ENCODE measurements at places on chromosomes 12 and 14. TPM values are rescaled to one million over a fixed set of nuclear protein-coding genes. Genes with fewer than 3 reads are reported as not detected.
A peak's percentile ranks its signal among the peaks of the same experiment; 100 is the strongest.

The CNTN1 gene
- 0.15 TPM for total RNA-seq

The RPS6KL1 gene
- total RNA-seq: 19.4 TPM

The RFX4 gene
- not detected for total RNA-seq

The AGAP2 gene
- 5.4 TPM for total RNA-seq

- no peak overlapping the region for H3K27ac ChIP-seq
- no peaks in the 10 kb centered on the region for H3K4me1 ChIP-seq
- H3K36me3 ChIP-seq: no peaks in the 10 kb centered on the region
- peak; percentile 35 for DNase-seq
- no peaks in the 10 kb centered on the region for H3K27me3 ChIP-seq
- no peak overlapping the region for H3K4me3 ChIP-seq
Measured at GRCh38 chr12:94545935-94546771, 86.5 kb upstream of the CEP83 start.

DNA sequence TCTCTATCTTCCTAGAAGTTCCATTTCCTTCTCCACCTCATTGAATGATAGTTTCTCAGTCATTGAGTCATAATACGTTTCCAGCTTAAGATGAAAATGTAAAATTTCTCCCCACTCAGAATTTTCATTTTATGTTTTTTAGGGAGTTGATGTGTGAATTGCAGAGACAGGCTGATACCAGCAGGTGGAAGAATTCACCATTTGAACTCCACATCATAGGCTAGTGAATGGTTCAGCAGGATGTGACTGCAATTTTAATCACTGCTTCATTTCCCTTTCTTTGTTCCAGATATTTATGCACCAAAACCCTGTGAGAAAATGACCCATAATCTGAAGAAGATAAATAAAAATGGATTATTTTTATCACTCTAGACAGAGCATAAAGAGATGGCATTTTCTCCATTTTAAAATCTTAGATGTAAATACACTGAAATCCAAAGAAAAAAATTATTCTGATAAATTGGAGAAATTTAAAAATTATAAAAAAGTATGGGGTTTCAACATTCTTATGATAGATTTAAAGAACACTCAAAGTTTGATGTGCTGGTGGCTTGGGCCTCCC, 10.6 kb upstream of the PYGL start:
- H3K36me3 ChIP-seq: no peaks in the 10 kb centered on the region
- H3K27ac ChIP-seq: no peak overlapping the region
- no peak for DNase-seq
- H3K4me1 ChIP-seq: no peaks in the 10 kb centered on the region

- no peak for DNase-seq
- no peaks in the 10 kb centered on the region for H3K27me3 ChIP-seq
- H3K27ac ChIP-seq: no peak overlapping the region
- no peak overlapping the region for H3K4me3 ChIP-seq
- no peaks in the 10 kb centered on the region for H3K4me1 ChIP-seq
Measured at GRCh38 chr12:13719986-13720385, 261.4 kb downstream of the GRIN2B start.

GRCh38 chr14:96863327-96863985, 66.3 kb downstream of the VRK1 start:
- H3K36me3 ChIP-seq: no peaks in the 10 kb centered on the region
- DNase-seq: no peak
- H3K27me3 ChIP-seq: no peaks in the 10 kb centered on the region
- H3K4me3 ChIP-seq: no peak overlapping the region
- no peak overlapping the region for H3K27ac ChIP-seq
- no peaks in the 10 kb centered on the region for H3K4me1 ChIP-seq

DNA sequence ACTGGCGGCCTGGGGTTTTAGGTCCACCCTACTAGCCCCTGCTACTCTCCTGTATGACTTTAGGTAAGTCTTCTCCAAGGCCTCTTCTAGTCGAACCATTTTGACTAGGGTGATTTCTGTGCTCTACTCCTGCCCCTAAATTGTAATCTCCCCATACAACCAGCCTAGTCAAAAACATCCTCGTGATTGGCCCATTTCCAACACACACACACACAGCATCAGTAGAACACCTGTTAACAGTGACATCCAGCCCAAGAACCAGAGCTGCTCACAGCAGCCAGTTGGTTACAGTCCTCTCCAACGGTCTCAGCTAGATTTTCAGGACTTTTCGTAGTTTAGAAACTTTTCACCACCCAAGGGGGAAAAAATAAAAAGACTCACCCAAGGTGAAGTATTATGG, 30.9 kb downstream of the NT5DC3 start:
- DNase-seq: no peak
- peaks cover 24% of the 10 kb centered on the region for H3K4me1 ChIP-seq
- no peak overlapping the region for H3K4me3 ChIP-seq

- H3K4me3 ChIP-seq: no peak overlapping the region
- H3K36me3 ChIP-seq: peaks cover 46% of the 10 kb centered on the region
- H3K27ac ChIP-seq: no peak overlapping the region
- H3K27me3 ChIP-seq: no peaks in the 10 kb centered on the region
- peaks cover 24% of the 10 kb centered on the region for H3K4me1 ChIP-seq
Measured at GRCh38 chr12:121892673-121893561, 4.3 kb downstream of the PSMD9 start.

DNA sequence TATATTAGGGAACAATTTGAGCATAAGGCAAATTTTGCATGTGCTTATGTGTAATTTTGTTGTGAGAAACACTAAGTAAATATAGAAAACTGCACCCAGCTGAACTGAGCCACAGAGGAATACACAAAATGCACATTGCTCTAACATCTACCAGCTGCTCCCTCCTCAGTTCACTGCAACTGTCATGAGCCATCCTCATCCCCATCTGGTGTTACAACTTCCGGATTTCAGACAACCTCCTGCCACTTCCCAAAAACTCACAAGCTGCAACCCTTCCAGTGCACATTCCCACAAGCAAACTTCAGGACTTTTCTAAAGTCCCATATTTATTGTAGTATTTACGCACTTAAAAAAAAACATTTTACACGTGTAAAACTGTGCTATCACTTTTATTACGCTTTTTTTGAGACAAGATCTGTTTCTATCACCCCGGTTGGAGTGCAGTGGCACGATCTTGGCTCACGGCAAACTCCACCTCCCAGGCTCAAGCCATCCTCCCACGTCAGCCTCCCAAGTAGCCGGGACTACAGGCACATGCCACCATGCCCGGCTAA, 169.1 kb upstream of the TBX3 start:
- no peaks in the 10 kb centered on the region for H3K27me3 ChIP-seq
- H3K4me3 ChIP-seq: no peak overlapping the region
- H3K36me3 ChIP-seq: no peaks in the 10 kb centered on the region
